ENCODE measurements at places on chromosomes 1 and 21.

DNA sequence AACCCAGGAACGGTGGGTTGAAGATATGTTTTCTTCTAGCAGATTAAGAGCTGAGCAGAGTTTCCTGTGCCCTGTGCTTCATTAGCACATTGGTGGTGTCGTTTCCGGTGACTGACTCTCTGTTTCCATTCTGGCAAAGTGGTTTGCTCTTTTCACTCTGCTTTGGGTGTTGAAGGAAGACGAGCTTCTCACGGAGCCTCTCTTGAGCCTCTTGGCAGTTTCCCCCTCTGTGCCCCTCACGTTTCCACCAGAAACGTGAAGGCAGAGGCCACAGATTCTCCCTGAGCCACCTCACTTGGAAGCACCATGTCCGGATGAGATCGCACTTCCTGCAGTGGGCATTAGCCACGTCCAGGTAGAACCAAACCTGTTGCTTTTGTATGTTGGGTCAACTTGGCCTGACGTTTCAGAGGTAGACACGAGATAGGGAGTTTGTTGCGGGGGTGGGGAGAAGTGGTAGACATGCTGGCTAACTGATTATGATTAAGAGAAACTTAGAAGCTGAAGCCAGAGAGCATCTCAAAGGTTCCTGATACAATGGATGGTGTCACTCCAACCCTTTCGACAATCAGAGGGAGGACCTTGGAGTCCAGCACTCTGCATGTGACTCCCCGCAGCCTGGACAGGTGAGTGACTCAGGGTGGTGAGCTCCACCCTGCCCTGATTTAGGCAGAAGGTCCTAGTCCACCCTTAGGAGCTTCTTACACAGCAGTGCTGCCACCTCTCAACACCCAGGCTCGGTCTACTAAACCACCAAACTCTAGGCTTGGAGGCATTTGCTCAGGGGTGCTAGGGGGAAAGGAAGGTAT lies at the start of gene LAX1:
TSS of gene LAX1 (plus strand) at position 155 of the 809 bp plus-strand sequence. CDS start at position 538, 383 bp downstream.
- DNase-seq = peak; percentile 74

DNA sequence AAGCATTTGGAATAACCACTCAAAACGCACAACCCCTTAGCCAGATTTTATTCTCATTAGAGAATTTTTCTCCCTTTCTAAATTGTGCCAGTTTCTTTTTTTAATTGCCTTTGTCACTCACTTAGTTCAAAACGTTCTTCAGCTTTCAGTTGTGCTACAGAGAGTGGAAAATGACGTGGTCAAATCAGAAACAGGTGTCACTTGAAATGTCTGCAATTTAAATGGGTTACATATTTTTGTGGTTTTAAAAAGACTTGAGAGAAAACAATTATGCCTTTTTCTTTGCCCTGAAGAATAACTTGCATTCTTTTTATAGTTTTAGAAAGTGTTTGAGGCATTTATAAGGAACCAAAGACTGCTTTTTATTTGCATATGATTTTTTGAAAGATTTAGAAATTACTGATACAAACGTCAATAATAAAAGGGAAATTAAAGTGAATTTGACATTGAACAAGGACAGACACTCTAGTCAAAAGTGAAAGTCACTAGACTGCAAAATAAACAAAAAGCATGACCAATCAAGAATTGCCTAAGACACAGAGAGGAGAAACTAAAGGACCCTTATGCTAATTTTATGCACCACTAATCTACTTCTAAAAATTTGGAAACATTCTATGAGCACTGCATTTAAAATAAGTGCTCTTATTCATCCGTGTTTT lies 191.0 kb downstream of the TPR start:
- no peak for DNase-seq

DNA sequence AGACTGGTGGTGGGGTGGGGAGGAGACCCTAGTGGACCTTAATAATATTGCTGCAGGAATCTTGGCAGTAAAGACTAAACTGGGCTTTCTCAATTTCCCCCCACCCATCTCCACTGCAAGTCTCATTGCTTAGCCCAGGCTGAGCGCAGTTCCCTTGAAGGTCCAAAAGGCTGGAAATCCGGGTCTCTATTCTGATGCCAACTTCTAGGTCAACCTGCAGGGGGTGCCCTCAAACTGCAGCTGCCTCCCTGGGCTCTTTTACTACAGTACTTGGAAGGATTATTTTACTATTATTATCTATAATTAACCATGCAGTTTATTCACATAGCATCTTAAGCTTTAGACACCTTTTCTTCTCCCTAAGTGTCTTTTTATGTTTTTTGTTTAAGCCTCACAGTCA lies 85.4 kb upstream of the WARS2 start:
- DNase-seq = no peak

GRCh38 chr1:1612104-1612400 lies 3.2 kb upstream of the MIB2 start:
- DNase-seq = no peak

GRCh38 chr1:232983817-232984567 lies 33.6 kb downstream of the NTPCR start:
- DNase-seq = no peak

GRCh38 chr1:115440733-115441132 lies 102.7 kb upstream of the NGF start:
- no peak for DNase-seq

- DNase-seq = no peak
Measured at GRCh38 chr1:237353918-237354317, 311.9 kb downstream of the RYR2 start.

DNA sequence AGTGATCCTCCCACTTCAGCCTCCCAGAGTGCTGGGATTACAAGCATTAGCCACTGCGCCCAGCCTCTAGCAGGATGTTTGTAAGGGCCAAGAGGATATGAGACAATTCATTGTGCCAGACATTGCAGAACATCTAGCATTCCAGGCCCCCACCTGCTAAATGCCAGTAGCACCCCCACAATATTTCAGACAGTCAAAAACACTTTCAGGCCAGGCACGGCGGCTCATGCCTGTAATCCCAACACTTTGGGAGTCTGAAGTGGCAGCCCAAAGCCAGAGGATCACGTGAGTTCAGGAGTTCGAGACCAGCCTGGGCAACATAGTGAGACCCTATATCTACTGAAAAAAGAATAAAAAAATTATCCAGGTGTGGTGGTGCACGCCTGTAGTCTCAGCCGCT lies 12.9 kb downstream of the PPIE start:
- no peak for DNase-seq

- no peak for DNase-seq
Measured at GRCh38 chr1:172343240-172344160, 77.0 kb upstream of the C1orf105 start.

DNA sequence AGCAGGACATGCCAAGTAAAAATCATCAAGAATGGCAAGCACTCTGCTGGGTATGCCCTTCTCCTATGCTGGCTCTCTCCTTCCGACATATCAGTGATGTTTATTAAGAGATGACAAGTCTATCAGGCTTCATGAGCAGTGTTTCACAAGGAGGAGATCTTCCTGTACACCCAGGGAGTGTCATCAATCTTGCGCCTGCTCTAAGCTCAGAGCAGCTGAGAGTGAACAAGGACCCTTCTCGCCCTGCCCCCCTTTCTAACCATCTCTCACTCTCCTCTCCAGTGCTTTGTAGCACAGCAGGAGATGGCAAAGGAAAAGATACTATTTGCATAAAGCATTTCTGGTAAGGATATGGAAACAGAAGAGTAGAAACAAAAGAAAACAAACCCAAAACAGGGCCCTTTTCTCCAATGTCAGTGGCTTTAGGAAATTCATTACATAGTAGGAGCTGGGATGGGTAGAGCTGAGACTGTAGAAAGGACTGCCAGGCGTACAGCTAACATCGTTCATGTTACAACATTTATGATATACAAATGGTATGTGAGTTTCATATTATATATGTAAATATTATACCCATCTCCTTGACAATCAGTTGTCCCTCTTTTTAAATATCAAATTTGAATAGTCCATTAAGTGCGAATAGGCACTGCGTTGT lies 201.7 kb downstream of the NUF2 start:
- DNase-seq = no peak

DNA sequence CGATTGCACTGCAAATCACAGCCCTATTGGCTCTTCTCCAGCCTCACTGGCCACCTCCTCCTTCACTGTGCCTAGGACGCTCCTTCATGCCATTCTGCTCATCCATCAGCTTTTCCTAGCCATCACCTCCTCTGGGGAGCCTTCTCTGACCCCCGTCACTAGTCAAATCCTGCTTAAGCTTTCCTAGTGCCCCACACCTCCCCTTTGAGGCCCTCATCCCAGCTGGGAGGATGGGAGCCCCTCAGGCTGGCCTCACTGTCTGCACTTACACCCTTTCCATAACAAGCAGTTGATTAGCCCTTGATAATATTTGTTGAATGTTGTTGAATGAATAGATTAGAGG lies 50.7 kb downstream of the KLHDC7A start:
- DNase-seq = no peak

GRCh38 chr1:201405484-201405831 lies 6.3 kb upstream of the LAD1 start:
- no peak for DNase-seq

DNA sequence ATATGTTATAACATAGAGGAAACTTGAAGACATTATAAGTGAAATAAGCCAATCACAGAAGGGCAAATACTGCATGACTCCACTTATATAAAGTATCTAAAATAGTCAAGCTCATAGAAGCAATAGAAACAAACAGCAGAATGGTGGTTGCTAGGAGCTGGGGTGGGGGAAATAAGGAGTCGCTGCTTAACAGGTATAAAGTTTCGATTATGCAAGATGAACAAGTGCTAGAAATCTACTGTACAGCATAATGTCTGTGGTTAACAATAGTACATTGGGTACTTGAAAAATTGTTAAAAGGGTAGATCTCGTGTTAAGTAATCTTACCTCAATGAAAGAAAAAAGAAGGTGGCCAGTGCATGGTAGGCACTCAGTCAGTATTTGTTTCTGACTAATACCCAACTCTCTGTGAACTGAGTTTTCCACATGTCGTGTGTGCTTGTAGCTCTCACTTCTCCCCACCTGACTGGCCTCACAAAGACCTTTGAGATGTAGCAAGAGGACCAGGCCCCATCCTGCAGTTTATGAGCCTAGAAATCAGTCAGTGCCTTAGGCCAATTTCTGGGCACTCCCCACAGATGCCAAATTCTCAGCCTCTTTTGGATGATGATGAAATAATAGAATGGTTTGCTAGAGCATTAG lies 14.7 kb upstream of the SPRR5 start:
- DNase-seq = no peak

DNA sequence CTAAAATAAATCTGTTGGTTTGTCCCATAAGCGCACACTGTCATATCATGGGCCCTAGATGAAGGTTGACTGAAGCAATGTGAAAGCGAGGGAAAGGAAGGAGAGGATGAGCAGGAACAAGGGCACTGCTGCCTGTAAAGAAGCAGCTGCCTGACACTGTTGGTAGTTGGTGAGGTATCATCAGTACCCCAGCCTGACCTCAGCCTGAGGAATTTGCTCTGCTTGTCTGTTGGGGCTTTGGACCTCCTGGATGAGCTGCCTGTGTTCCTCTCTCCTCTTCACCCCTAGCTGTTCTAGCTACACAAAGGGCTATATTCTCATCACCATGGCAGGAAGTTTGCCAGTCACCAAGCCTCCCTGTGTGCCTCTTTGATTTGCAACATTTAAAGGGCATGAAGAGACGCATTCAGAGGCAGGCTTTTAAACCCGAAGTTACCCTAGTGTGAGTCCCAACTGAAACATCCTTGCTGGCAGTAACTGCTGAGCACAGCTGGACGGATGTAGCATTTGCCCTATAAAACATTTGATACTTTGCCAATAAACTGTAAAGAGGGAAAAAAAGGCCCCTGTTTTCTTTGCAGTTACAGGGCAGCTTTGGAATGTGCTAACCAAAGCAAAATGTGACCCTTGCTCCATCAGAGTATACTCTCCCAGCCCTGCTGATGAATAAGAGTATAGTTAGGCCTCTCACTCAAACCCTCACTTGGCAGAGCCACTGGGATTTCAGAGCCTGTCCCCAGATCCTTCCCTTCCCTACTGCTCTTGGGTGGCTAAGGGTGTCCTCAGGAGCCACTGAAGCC lies 22.2 kb upstream of the SPATA6 start:
- DNase-seq = no peak

GRCh38 chr1:59027177-59027576 lies 243.3 kb upstream of the JUN start:
- no peak for DNase-seq

DNA sequence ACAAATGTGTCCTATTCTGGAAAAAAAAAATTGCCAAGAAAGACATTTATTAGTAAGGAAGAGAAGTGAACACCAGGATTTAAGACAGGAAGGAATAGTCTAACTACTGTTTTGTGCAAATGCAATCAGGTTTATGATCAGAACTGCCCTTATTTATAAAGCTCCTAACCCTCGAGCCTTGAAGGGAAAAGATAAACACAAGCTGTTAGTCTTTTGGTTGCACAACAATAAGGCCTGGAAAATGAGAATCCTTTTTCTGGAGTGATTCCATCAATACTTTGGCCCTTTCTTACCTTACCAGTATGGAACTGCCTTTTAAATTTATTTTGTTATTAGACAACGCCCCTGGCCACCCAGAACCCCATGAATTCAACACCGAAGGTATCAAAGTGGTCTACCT lies 52.9 kb downstream of the SNRPE start:
- DNase-seq = no peak

DNA sequence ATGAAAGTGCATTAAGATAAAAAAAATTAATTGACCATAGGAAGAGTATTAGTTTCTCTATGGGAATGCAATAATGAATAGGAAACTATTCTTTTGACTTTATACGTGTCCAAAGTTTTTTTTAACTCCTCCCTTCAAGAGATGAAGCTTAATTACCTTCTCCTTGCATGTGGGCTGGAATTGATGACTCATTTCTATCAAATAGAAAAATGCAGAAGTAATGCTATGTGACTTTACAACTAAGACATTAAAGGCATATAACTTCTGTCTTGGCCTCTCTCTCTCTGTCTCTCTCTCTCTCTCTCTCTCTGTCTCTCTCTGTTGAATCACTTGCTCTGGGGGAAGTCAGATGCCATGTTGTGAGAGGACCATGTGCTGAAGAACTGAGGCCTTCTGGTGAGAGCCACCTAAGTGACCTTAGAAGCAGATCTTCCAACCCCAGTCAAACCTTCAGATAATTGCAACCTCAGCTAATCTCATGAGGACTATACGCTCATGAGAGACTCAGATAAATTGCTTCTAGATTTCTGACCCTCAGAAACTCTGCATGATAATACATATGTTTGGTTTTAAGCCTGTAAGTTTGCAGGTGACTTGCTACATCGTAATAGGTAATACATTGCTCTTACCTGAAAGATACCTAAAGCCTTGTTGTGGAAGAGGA lies 414.2 kb downstream of the KCNT2 start:
- DNase-seq = no peak

DNA sequence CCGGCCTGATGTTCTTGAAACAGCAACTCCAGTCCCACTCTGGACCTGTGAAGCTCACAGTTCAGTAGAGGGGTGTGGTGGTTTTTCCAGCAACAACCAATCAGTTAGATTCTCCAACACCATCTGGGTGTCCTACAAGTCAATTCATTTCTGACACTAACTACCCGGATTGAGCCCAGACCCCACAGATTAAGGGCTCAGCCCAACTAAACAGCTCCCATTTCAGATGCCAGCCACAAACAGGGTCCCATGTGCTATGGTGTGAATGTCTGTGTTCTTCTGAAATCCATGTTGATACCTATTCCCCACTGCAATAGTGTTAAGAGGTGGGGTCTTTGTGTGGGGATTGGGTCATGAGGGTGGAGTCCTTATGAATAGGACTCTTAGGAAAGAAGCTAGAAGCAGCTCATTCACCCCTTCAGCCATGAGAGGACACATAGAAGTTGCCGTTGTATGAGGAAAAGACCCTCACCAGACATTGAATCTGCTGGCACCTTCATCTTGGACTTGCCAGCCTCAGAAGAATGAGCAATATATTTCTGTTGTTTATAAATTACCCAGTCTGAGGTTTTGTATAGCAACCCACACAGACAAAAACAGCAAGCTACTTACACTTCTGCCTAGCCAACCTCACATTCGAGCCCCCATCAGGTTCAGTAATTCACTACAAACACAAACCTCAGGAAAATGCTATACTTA lies 53.6 kb downstream of the IRF2BP2 start:
- DNase-seq = no peak

GRCh38 chr1:167794043-167794442 lies 72.3 kb downstream of the MPZL1 start:
- no peak for DNase-seq

Measured in activated CD4-positive, CD25-positive, alpha-beta regulatory T cell treated with anti-CD3 and anti-CD28 coated beads, Interleukin-2, amount 50 U/mL, for 16 hours (primary cell).